ENCODE measurements at places on chromosomes 7 and 10.

- no peak for DNase-seq
Measured at GRCh38 chr10:72784551-72785351, 92.8 kb downstream of the MCU start.

DNA sequence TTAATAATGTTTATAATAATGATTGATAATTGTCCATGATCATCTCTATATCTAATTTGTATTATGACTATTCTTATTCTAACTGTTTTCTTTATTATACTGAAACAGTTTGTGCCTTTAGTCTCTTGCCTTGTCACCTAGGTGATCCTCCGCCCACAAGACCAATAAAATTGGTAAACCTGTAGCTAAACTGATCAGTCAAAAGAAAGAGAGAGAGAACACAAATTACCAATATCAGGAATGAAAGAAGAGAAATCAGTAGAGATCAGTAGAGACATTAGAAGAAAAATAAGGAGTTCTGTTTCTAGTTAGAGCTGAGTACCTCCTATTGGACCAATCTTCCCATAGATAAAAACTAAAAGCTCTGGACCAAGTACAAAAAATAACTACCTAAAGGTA lies 6.1 kb upstream of the COA1 start:
- no peak for DNase-seq

- no peak for DNase-seq
Measured at GRCh38 chr7:92785923-92786322, 50.5 kb downstream of the CDK6 start.

GRCh38 chr7:155889636-155890511 lies 77.6 kb upstream of the SHH start:
- no peak for DNase-seq

DNA sequence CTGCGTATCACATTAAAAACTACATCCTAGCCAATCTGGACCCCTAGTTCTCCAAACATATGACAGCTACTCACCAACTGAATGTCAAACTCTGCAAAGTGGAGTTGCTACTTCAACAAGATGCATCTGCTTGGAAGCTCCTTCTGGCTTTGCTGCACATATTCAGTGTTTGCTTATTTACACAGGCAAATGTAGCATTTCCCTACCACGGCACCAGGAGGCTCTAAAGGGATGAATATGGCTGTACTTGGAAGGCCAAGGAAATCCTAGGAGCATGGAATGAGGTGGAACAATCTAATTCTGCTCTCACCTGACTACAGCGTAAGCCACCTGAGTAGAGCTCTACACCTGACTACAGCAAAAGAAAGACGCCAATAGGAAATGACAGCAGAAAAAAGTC lies 39.7 kb downstream of the MTPAP start:
- no peak for DNase-seq

DNA sequence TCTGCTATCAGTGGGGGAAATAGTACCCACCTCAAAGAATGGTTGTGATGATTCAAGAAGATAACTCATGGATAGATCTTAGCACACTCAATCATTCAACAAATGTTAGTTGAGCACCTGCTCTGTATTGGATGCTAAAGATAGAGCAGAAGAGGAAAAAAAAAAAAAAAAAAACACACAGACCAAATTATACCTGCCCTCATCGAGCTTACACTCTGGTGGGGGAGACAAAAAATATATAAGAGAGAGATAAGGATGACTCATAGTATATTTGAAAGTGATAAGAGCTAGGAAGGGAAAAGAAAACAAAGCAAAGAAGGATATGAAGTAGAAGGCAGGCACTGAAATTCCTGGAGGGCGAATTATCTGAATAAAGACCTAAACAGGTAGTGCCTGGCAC lies 258.5 kb downstream of the SFMBT2 start:
- DNase-seq, result no peak

- peak; percentile 57 for DNase-seq
Measured at GRCh38 chr7:137909042-137909441, 62.3 kb upstream of the DGKI start.

- DNase-seq, result no peak
Measured at GRCh38 chr7:24402655-24403054, 118.7 kb downstream of the NPY start.

GRCh38 chr7:55177068-55177530 lies 158.3 kb downstream of the EGFR start:
- no peak for DNase-seq

GRCh38 chr10:3866332-3866731 lies 81.3 kb upstream of the KLF6 start:
- DNase-seq, result no peak

- DNase-seq, result no peak
Measured at GRCh38 chr7:27146491-27147198, 929 bp downstream of the HOXA6 start.

DNA sequence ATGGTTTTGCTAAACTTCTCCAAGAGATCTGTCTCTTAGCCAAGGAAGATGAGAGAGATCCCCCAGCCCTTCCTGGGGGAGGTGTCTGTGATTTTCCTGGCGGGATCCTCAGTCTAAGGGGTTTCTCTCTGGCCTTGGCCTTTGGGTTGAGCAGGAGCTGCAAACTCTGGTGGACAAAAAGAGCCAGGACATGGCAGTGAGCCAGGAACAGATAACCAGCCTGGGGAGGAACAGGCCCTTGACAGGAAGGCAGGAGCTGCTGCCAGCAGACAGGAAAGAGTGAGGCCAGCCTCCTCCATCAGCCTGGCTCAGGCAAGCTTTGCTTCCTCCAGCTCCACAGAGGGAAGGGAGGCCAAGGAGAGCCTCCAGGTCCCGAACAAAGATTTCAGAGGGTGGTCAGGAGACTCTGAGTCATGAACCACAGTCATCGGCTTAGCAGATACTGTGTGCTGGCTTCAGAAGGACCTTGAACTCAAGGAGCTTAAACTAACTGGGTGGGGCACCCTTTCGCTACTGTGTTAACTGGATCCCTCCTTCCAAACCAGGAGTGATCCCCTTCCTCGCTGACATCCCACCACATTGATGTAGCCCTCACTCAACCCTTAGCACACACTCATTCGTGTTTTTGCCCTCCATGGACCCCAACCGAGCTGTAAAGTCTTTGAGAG lies 34.7 kb downstream of the DDIT4 start:
- peak; percentile 38 for DNase-seq

- DNase-seq, result no peak
Measured at GRCh38 chr10:62638062-62638477, 166.4 kb upstream of the ADO start.

DNA sequence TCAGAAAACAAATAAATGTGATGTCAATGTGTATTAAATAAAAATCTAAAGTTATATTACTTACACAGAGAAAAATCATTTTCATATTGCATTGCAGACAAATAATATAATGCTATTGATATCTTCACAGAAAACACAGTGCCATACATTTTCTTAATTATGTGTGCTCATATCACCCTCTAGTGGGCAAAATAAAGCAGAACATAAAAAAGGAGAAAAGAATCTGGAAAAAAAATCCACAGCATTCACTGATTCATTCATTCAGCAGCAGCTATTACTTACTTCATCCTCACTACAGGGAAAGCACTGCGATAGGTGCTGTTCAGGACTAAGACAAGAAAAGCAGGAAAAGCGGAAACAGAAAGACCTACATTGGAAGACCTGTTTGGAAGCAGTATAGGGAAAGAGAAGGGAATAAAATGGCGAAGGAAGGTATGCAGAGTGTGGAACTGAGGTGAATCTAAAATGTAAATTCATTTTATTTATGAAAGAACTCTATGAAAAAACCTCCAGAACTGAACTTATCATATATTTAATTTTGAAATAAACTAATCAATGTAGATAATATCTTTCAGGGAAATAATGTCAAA lies 73.2 kb downstream of the POT1 start:
- DNase-seq, result peak; percentile 30

DNA sequence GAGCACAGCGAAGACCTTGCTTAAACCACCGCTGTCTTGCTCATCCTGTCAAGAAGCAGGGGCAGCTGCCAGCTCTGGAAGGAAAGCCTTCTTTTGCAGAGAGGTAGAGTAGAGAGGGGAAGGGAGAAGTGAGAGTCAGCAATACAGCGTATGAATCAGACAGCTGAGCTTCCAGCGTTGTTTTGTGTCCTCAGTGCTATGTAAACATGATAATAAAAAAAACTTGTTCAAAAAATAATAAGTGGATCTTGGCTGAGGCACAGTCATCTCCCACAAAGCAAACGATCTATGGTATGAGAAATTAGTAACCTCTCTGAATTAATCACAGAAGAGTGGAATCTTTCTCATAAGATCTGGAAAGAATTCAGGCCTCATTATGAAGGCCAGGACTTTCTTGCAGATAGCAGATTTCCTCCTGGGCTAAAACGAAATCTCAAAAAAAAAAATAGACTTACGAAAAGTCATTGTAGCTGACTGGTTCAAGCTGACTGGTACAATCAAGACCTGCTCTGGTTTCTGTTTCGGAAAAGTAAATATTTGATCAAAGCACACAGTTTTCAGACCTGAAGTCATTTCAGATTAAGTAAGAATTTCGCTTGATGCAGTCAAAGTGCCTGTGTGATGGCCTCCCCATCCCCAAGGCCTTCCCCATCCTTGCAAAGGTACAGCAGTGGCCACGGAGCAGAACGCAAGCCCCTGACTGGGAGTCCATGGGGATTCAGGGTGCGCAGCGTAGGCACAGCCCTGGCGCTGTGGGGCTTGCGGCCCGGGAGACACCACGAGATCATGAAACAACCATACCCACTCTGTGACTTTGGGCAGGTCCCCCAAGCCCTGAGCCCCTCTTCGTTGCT lies 29.4 kb downstream of the CHST15 start:
- no peak for DNase-seq

DNA sequence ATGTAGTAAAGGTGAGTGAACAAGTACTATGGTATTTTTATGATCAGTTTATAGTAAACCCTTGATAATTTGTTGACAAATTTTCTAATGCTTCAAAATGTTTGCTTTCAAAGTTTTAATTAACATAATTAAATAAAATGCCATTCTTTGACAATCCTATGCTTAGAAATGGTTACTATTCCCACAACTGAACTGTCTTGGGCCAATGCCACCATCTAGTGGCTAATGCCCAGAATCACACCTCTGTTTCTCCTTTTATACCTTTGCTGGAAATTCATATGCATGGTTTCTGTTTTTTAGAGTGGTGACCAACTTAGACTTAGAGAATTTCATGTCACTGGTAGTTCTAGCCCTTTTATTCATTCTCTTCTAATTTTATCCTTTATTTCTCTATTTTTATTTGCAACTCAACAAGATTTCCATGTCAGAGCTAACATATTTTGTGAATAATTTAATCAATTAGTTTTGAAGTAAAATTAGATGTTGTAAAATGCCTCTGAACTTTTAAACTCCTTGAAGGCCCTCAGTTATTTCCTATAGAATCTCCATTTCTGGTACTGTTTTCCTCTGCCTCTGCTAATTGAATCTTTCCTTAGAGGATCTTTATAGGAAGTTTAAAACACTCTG lies 31.1 kb downstream of the PCGF5 start:
- DNase-seq, result peak; percentile 42

- DNase-seq, result no peak
Measured at GRCh38 chr7:2540133-2540532, 15.2 kb downstream of the BRAT1 start.

- no peak for DNase-seq
Measured at GRCh38 chr7:135991322-135991721, 14.2 kb upstream of the MTPN start.

DNA sequence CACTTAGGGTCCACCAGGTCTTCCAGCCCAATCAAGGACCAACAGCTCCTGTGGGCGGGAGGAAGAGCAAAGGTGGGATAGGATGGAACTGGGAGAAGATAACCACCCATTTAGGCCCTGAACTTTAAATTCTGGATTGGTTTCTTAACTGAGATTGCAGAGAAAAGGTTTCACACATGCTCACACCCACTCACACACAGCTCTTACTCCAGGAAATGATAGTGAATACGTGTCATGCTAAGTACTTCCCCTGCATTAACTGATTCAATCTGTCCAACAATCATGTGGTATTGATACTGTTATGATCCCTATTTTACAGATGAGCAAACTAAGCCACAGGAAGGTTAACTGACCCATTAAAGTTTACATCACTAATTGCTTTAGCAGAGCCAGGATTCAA lies 4.6 kb upstream of the CYP3A4 start:
- no peak for DNase-seq

GRCh38 chr7:49885593-49886285 lies 112.3 kb downstream of the VWC2 start:
- DNase-seq, result no peak

GRCh38 chr10:12723220-12723619 lies 278.3 kb downstream of the CCDC3 start:
- no peak for DNase-seq

DNA sequence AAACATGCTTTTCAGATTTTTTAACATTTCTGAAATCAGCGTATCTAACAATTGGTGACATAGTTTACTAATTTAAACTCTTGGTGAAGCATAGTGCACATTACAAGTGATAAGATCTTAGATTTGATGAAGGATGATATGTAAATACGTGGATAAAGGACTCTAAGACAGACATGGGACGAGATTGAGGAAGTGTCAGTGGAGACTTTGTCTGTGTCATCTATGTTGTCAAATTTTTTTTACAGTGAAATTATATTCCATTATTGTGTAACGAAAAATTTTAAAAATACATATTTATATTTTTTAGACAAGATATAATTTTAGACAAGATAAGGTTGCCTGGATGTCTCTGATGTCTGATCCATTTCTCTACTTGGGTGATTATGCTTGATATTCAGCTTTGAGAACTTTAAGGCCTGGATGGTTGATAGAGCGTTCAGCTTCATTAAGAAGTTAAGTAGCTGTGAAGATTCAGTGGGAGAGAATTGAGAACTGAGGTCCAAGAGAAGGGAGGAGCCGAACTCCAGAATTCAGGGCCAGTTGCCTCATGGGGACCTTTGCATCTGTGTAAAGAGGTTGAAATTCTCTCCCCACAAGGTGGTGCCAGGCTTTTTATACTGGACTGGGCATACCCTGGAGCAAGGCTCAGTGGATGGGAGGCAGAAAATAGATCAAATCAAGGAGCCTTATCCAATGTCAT lies 62.7 kb downstream of the KAT6B start:
- no peak for DNase-seq

DNA sequence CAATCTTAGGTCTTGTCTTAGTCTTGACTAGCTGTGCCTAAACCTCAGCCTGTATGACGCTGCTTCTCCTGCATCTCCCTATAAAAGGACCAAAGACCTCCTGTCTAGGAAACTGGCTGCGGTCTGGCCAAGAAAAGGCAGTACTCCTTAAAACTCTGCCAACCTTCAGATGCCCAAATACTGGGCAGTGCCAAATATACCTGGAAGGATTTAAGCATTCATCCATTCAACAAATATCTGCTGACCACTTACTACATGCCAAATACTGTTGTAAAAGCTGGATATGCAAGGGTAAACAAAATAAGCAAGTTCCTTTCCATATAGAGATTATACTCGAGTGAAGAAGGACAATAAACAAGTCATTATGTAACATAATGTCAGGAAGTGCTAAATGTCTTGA lies 135.8 kb downstream of the HBP1 start:
- DNase-seq, result no peak

- DNase-seq, result no peak
Measured at GRCh38 chr10:78148961-78149612, 115.4 kb downstream of the RPS24 start.

DNA sequence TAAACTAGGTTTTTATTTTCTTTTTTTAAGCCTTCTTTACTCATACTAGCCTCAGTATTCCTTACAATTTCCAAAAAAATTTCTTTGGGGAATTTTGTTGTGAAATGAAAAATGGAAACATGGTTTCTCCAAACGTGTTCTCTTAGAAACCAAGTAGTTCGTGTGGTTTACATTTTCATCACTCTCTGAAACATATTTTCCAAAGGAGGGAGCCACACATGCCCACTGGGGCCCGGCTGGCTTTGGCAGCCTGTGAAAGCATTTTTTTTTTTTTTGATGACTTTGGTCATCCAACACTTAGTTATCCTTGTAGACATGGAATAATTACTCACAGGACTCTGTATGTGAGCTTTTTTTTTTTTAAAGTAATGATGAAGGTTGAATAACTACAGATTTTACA lies 169.6 kb downstream of the C7orf25 start:
- DNase-seq, result no peak

Measured in COLO829 (cell line).